PC-3 (cell line): ENCODE measurements at places on chromosomes 12 and 14.
A peak's percentile ranks its signal among the peaks of the same experiment; 100 is the strongest.

- no peak for DNase-seq
Observed at GRCh38 chr12:47407463-47408129, 298.2 kb downstream of the RPAP3 start.

DNA sequence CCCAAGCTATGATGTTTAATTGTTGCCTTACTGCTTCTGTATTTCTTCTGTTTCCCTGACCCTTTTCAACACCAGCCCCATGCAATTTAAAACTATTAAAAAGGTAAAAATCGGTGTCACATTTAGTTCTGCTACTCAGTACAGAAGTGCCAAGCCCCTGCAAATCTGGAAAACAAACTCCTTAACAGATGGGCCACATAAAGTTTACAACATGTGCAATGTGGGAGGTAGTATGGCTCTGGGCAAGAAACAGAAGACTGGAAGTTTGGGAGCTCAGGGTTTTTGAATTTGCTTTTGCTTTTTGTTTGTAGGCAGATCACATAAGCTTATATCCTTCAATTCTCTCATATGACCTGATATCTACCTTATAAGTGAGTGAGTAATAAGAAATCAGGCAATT, 404.0 kb upstream of the ATP2B1 start:
- no peak for DNase-seq

GRCh38 chr12:126108247-126108646, 1043.0 kb downstream of the AACS start:
- no peak for DNase-seq

GRCh38 chr14:45177076-45177475, 41.3 kb downstream of the FANCM start:
- peak; percentile 76 for DNase-seq

- no peak for DNase-seq
Observed at GRCh38 chr12:2163177-2163941, 110.6 kb downstream of the CACNA1C start.

DNA sequence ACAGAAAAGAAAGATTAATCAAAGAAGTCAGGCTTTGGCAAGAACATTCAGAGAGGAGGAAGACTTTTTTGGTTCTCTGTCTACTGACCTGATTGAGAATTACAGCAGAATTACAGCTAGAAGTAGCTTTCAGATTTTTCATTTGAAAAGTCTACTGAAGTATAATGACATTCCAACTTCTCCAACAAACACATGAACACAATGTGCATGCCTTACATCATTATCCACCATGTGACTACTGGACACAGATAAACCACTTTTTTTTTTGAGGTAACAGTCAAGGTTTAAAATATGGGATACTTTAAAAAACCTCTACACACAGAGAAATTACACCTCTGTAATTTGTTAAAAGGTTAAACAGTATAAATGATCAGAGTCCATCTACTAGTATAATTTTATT, 12.3 kb downstream of the BTBD7 start:
- DNase-seq: no peak

DNA sequence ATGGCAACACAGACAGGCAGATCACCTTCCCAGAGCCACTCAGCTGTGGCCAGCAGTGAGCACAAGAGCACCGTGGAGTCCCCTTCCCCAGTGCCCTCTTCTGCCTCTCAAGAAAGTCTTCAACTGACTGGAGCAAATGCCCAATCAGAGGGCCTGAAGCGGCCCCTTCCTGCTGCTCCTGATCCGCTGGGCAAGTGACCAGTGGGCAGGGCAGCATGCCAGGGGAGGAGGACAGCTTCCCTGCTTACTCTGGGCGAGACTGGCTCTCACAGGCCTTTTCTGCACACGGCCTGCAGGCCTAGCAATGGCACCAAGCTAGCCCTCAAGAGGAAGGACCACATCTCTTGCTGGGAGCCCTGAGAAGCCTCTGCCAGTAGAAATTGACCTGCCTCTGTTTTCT, 890 bp downstream of the KRT71 start:
- DNase-seq: no peak

GRCh38 chr12:118456741-118457140, 80.4 kb downstream of the SUDS3 start:
- DNase-seq: no peak

GRCh38 chr14:81385419-81385818, 14.7 kb downstream of the STON2 start:
- no peak for DNase-seq

DNA sequence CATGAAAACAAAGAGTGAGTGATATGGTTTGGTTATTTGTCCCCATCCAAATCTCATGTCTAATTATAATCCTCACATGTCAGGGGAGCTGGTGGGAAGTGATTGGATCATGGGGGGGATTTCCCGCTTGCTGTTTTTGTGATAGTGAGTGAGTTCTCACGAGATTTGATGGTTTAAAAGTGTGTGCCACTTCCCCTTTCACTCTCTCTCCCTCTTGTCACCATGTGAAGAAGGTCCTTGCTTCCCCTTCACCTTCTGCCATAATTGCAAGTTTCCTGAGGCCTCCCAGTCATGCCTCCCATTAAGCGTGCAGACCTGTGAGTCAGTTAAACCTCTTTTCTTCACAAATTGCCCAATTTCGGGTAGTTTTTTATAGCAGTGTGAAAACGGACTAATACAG, 2.1 kb upstream of the ATXN7L3B start:
- no peak for DNase-seq

DNA sequence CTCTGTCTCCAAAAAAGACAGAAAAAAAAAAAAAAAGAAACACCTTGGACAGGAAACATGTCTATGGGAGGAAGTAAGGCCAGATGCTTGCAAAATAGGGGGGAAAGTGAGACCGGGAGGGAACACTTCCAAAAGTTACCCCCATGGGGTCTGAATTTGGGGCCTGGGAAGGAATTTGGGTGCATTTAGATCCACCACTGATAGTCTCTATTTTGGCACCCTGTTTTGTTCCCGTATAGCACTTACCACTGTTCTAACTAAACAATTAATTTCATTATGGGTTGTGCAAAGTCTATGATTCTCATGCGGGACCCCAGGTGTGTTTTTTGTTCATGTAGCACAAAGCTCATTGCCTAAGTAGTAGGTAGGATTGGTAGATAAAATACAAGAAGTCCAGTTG, 1.4 kb upstream of the MLEC start:
- DNase-seq: no peak

GRCh38 chr14:61368781-61369453, 47.5 kb downstream of the PRKCH start:
- no peak for DNase-seq

DNA sequence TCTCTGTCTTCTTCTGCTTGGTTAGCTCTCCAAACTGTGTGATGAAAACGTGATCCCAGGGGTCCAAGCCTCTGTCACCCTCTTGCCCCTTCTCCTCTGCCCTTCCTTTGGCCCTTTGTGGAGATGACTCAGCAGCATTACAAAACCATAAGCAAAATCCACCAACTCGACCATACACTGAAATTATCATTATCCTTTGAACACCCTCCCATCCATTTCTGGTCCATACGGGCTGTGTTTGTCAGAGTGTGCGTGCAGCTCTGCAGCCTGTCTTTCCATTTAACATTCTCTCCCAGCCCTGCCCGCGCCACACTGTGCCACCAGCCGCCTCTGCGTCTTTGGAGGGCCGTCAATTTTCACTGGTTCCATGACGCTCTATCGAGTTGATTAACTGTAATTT, 69.2 kb downstream of the SLC25A47 start:
- DNase-seq: no peak

GRCh38 chr12:123550700-123551099, 17.2 kb upstream of the RILPL1 start:
- DNase-seq: no peak
